ENCODE measurements at places on chromosomes 13 and 19.

DNA sequence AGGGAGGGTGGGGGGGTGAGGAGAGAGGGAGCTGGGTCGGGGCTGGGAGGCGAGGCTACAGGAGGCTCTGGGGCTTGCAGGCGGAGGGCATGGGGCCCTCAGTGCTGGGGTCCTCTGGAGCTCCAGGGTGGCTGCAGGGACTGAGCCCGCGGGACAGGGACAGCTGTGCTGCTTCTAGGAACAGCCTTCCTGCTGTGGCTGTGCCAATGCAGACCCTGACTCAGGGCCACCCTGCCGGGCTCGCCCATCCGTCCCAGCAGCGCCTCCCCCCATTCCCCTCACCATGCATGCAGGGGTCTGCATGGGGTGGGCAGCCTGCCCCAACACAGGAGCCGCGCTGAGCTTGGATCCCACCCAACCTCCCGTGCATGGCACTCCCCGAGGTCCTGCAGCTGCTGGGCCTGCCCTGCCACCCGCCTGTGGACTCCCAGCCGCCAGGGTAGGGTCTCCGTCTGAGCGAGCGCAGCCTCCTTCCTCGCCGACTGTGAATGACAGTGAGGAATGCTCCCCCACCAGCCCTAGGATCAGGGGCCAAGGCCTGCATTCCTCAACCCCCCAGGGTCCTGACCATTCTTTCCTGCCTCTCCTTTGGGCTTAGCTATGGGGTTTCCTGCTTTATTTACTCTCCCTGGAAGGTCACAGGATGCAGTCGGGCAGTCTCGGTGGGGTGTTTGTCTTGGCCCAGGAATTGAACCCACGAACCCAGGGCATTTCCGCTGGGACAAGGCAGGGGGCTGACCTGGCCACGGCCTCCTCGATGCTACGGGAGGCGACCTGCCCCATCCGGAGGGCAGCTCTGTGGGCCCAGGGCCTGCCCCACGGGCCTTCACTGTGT is 23.4 kb downstream of the CEBPG start:
- DNase-seq, result no peak

- DNase-seq, result no peak
Measured at GRCh38 chr13:82569581-82569980, 1312.7 kb downstream of the SLITRK1 start.

- DNase-seq, result no peak
Measured at GRCh38 chr13:22175241-22175640, 504.4 kb downstream of the FGF9 start.

- no peak for DNase-seq
Measured at GRCh38 chr19:17090583-17090982, 15.0 kb downstream of the MYO9B start.

GRCh38 chr13:60026286-60026685 is 137.4 kb downstream of the DIAPH3 start:
- DNase-seq, result no peak

- no peak for DNase-seq
Measured at GRCh38 chr19:3250675-3251074, 26.2 kb downstream of the CELF5 start.

- no peak for DNase-seq
Measured at GRCh38 chr13:84208246-84208910, 326.1 kb upstream of the SLITRK1 start.

DNA sequence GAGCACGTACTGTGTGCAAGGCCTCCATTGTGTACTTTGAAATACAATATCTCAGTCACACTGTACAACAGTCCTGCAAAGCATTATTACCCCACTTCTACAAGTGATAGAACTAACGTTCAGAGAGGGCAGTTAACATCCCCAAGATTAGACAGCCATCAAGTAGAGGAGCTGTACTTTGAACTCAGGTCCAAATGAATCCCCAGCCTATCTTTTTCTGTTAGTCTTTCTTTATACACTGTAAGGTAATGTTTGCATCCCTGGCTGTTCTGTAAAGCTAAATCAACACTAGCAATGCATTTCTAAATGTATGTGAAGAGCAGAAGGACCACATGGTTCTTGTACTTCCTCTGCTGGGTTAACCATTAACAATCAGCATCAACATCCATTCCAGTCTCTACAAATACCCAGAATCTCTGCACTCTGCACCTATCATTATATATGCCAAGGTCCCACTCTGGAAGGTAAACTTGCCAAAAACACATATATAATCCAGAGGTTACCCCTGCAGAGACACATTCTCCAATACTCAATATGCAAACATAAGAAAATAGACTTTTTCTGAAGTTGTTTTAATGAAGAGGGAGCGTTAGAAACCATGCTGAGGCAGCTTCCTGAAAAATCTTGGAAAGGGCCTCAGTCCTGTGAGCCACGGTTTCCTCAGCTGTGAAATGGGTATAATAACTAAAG is 182.3 kb downstream of the MZT1 start:
- DNase-seq, result no peak

DNA sequence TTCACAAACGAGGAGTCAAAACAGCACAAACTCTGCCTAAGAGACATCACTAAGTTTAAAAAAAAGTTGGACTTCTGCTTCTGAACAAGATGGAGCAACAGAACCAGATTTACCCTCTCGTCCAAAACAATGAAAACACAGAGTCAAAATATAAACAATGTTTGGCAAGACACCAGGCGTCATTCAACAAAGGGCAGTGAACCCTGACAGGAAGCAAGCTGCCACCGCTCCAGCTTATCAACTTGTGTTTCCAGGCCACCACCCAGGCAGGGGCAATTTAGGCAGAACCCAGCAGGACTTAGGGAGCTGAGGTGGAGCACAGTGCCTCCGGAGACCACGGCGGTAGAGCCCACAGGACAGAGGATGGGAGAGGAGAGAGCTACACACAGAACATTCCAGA is 8.6 kb upstream of the NAPA start:
- no peak for DNase-seq

GRCh38 chr19:52535771-52536447 is 8.4 kb downstream of the ZNF808 start:
- DNase-seq, result no peak

- no peak for DNase-seq
Measured at GRCh38 chr19:2223959-2224358, 12.2 kb downstream of the PLEKHJ1 start.

- DNase-seq, result no peak
Measured at GRCh38 chr13:23966221-23966690, 69.0 kb upstream of the C1QTNF9B start.

DNA sequence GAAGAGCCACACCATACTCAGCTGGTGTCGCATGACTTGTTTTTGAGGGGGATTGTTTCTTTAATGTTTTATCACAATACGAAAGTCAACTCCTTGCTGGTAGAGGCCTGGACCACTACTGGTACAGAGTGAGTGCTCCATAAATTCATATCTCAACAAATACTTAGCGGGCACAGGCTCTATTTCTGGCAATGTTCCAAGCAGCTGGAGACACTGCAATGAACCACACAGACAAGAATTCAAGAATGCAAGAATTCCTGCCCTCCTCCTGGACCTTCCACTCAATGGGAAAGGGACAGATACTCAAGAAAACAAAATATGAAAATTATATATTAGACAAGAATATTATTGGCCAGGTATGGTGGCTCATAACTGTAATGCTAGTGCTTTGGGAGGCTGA is 5.1 kb upstream of the FXYD5 start:
- DNase-seq, result no peak

DNA sequence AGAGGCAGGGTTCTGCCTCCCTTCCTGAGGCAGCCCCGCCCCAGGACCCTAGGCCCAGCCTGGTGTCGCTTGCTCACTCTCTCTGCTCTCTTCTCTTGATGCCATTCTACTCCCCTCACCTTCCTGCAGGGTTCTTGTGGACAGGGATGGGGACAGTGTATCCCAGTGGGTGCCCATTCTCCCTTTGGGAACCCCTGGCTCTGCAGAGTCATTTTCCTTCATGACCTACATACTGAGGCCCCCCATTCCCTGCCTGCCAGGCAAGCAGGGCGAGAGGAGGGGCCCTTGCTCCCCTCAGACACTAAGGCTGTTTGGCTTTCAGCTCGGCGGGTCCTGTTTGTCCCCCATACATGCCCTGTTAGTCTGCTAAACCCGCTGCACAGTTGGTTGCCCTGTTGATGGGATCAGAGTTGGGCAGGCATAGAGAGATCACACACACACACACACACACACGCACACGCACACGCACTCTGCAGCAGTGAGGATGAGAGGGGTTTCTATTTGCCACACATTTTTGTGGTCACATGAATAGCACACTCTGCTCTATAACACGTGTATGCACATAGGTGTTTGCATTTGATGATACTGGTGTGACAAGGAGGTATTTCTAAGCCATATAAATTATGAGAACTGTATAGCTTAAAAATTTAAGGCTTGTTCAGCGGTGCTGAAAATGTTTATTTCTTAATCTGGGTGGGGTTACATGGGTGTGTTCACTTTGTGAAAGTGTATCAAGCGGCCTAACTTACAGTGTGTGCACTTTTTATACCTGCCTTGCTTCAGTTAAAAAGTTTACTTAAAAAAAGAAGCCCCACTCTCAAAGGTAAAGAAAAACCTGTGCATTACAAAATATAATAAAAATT is 20.3 kb downstream of the NFIX start:
- no peak for DNase-seq

- DNase-seq, result no peak
Measured at GRCh38 chr19:57302020-57302465, 18.2 kb upstream of the ZNF543 start.

DNA sequence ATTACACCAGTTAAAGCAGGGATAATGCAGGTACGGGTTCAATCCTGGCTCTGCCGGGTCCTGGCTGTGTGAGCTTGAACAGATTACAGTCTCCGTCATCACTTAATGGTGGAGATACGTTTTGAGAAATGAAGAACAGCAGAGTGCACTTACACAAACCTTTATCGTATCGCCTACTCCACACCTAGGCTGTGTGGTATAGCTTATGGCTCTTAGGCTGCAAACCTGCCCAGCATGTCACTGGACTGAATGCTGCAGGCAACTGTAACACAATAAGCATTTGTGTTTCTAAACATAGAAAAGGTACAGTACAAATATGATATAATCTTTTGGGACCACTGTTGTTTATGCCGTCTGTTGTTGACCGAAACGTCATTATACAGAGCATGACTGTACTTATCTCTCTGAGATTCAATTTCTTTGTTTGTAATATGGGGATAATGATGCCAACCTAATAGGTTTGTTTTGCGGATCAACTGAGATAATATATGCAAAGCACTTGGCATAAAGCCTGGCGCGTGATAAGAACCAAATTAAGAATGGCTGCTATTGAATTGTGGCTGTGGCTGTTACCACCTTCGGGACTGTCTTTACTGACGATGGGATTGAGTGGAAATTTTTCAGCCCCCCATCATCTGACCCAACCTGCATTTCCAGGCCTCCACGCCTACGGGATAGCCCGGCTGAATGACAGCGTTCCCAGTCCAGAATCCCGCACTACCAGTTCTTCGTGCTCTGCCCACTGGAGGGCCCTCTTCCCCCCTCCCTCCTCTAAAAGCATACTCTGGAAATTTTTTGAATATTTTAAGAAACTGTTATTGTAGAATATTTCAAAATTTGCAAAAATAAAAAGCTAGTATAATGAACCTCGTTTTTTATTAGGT is 11.2 kb downstream of the KRTDAP start:
- no peak for DNase-seq

DNA sequence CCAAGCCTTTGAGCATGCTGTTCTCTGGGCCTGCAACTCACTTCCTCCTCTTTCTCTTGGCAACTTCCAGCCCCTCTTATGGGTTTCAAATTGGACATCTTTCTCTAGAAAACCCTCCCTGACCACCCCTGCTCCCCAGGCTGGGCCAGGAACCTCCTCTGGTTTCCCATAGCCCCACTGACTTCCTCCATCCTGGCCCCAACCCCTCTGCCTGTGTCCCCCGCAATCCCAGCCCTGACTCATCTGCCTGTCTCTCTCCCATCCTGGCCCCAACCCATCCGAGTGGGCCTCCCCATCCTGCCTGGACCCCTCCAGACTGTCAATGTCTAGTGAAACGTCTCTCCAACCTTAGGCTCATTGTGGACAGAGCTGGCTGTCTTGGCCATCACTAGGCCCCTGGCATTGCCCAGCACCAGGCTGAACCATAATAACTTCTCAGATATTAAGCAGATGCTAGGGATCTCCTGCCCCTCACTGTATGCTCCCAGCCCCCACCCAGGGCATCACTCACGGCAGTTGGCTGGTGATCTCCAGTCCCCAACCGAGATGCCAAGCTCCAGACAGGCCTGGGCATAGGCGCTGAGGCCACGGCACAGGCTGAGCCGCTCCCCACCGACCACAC is 16.8 kb downstream of the FCGBP start:
- DNase-seq, result no peak

- no peak for DNase-seq
Measured at GRCh38 chr13:40148742-40149141, 493.3 kb downstream of the COG6 start.

- no peak for DNase-seq
Measured at GRCh38 chr19:57978586-57979289, 4.4 kb upstream of the C19orf18 start.

DNA sequence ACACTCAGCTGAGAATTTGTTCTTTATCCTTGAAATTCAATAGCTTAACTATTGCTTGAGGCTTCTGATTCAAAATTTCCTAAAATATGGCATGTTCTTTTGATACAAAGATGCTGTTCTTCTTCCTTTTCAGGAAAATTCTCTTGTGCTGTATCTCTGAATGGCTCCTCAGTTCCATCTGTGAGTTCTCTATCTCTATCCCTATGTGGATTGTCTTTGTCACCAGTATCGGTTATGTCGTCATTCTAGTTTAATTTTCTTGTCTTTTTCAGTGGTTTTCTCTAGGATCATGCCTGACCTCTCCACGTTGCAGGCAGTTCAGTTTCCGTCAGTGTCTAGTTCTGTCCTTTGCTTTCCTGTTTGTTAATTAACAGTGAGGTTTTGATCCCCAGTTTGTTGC is 104.6 kb upstream of the GJB6 start:
- DNase-seq, result no peak

DNA sequence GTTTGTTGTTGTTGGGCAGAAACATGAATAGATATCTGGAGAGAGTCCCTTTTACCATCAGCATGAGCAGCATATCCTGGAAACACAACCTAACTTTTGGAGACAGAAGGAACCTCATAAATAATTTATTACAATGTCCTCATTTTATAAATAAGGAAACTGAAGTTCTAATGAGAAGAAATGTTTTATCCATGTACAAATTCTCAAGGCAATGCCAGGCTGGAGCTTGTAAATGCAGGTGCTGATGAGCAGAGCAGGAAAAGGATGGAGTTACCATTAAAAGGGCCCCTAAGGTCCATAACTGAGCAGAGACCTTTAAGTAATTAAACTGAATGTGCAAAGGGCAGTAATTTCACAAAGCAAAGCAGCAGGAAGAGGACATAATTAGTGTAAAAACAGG is 17.3 kb downstream of the LCP1 start:
- no peak for DNase-seq

GRCh38 chr19:11538232-11539036 is at the start of gene CNN1:
TSS of gene CNN1 (plus strand) at chr19:11538851. CDS start at chr19:11538928, 77 bp downstream.
- DNase-seq, result no peak

DNA sequence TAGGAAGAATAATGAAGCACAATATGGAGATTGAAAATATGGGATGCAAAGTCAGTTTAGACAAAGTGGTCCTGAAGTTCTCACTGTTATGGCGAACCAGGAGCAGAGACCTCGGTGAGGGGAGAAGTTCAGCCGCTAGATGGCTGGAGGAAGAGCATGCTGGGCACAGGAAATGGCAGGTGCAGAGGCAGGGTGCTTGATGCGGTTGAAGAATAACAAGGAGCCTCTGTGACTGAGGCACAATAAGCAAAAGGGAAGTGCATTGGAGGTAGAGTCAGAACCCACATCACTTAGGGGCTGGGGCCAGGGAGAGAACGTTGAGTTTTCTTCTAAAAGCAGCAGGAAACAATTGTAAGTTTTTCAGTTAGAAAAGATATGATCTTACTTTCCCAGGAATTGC is 1725.2 kb downstream of the EFNB2 start:
- DNase-seq, result no peak

GRCh38 chr13:45728759-45729158 is 26.6 kb downstream of the CBY2 start:
- no peak for DNase-seq
